Fibroblast of gingiva (primary cell): ENCODE measurements at places on chromosomes 7 and 10.

GRCh38 chr7:139820089-139820488 lies 9.0 kb upstream of the TBXAS1 start:
- no peak for DNase-seq

DNA sequence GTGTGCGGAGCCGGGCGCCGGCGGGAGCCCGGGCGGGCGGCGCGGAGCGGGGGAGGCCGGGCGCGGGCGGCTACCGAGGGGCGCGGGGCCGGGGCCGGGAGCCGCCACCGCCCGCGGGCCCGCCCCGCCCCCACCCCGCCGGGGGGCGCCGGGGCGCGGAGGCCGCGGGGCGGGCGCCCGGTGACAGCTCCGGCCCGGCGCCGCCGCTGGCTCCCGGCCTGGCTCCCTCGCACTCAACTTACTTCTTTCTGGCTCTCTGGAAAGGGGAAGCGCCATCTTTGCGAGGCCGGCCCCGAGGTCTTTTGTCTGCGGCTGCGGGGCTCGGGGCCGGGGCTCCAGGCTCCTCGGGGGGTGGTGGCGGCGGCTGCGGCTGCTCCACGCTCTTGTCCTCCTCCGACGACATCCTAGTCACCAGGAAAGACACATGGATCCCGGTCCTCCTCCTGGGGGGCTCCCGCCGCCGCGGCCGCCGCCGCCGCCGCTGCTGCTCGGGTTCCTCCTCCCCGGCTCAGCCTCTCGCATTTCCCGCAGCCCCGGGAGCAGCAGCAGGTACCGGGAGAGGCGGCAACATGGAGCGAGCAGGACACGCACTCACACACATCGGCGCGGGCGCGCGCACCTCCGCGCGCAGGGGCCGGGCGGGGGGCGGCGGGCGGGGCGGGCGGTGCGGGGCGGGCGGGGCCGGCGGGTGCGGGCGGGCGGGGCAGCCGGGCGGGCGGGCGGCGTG lies at the start of gene KMT2C:
Gene KMT2C, minus strand, starts transcription at position 620 of the 727 bp plus-strand sequence. Its CDS starts 217 bp downstream, at position 403.
- DNase-seq: peak; percentile 62

GRCh38 chr10:84469470-84469869 lies 141.1 kb downstream of the CCSER2 start:
- no peak for DNase-seq

- no peak for DNase-seq
Observed at GRCh38 chr10:86258499-86258898, 108.1 kb downstream of the GRID1 start.
